Neural crest cell (in vitro differentiated cells): ENCODE measurements at places on chromosomes 12 and 14. TPM values are rescaled to one million over a fixed set of nuclear protein-coding genes. Genes with fewer than 3 reads are reported as not detected.

- peak; percentile 81 for DNase-seq
These were observed 1.8 kb downstream of the CKB start for GRCh38 chr14:103520657-103521437.

DNA sequence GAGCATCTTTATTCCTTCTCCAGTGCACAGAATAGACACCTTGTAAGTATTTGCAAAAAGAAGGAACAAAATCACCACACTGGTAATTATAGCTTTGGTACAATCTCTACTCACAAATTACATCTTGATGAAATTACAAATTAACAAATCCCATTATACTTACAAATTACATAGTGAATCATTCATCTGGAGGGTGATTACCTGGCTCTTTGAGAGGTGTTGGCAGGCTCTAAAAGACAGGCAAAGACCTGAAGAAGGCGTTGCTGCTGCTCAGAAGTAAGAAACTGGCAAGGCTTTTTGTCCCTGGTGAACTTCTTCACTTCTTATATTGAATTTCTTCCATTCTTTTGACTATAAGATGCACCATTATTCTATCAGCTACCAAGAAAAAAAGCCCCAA lies 21.7 kb upstream of the LMNTD1 start:
- no peak for DNase-seq

DNA sequence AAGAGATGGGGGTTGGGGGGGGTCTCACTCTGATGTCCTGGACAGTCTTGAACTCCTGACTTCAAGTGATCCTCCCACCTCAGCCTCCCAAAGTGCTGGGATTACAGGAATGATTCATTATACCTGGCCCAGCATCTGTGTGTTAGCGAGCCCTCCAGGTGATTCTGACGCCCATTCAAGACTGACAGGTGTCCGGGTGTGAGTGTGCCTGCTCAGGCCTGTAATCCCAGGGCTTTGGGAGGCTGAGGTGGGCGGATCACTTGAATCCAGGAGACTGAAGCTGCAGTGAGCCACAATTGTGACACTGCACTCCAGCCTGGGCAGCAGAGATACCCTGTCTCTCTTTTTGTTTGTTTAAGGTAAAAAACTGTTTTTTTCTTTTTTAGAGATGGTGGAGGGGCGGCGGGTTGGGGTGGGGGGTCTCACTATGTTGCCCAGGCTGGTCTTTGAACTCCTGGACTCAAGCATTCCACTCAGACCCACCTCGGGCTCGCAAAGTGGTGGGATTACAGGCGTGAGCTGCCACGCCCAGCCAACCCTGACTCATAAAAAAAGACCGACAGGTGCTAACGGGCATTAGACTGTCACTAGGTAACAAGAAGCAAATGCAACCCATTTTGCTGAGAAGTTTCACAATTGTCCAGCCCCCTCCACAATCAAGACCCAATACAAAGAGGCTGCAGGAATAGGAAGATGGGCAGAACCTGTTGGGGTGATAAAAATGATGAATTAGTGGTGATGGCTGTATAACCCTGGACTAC lies 4.7 kb downstream of the VSIG10 start:
- no peak for DNase-seq

DNA sequence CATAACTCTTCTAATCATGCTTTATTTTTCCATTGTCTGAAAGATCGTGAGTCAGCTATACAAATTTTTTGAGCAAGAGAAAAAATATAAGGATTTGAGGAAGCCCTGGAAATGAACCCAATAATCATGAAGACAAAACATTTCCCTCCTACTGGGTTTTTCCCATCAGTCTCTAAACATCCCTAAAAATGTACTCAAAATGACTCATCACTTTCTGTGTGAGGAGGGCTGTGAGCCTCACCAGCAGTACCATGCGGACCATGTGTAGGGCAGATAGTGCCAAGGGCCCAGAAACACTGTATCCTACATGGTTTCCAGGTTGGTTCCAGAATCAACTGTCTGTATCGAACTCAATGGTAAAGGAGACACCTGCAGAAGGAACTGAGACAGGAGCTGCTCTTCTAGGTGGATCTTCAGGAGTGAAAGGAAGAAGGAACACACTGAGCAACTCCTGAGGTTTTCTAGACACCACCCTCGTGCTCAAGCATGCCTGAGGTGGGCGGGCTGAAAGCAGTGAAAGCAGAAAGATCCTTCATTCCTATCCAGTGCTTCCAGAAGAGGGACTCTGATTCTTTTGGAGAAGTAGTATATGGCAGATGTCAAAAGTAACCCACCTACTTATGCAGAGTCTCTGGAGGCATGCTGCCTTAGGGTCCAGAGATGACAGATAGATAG lies 48.6 kb upstream of the RHOJ start:
- no peak for DNase-seq

GRCh38 chr12:143964-144649 lies 69.8 kb downstream of the SLC6A12 start:
- DNase-seq = no peak

DNA sequence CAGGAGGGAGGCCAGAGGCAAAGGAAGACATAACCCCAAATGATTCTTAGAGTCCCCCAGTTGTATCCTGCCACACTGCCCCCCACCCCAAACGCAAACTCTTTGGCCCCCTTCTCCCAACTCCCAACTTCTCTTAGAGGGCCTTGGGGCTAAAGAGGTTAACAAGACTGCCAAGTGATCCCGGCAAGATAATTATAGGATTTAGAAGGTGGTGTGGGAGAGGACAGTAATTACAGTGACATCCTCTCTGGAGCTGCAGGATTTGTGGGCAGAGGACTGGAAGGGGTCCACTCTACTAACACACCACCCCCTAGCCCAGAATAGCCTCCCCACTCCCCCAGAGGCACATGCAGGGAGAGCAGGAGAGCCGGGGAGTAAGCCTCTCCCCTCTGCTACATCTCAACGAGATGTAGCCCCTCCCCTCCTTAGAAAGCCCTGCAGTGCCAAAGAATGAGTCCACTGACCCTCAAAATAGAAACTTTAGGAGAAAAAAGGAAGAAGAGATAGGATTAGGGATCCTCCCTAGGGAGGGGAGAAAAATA lies 5.3 kb upstream of the GDF11 start:
- DNase-seq = no peak

DNA sequence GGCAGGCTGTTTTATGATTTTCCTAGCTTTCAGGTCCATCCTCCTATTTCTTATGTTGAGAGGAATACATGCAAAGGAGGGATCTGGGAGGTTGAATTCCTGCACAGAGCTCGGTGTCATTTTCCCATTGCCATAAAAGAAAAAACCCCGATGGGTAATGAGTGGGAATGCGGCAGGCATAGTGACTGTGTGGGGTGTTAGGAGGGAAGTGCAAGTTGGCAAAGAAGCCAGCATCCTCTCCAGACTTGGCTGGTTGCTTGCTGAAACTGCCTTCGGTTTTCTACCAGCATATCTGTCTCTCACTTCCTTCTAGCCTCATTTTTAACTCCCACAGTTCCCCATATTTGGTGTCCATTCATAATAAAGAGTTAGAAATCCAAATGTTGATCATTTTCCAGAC lies 1046.1 kb downstream of the SLC6A15 start:
- no peak for DNase-seq

DNA sequence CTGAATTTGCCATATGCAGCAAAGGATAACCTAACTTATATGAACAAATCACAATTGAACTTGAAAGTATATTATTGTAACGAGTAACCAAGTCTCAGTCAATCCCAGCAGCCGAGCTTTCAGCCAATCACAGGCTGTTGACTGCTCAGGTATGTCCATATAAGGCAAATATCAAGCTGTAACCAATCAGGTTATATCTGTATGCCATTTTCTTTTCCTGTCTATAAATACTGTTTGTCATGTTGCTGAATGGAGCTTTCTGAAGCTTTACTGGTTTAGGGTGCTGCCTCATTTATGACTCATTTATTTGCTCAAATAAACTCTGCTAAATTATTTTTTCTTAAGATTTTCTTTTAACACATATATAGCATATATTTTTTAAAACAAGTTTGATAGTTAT lies 1059.5 kb downstream of the GALC start:
- no peak for DNase-seq

- no peak for DNase-seq
These were observed 1808.9 kb upstream of the SEL1L start for GRCh38 chr14:83342590-83342989.

GRCh38 chr12:15732341-15733061 lies 56.7 kb downstream of the EPS8 start:
- DNase-seq = no peak

DNA sequence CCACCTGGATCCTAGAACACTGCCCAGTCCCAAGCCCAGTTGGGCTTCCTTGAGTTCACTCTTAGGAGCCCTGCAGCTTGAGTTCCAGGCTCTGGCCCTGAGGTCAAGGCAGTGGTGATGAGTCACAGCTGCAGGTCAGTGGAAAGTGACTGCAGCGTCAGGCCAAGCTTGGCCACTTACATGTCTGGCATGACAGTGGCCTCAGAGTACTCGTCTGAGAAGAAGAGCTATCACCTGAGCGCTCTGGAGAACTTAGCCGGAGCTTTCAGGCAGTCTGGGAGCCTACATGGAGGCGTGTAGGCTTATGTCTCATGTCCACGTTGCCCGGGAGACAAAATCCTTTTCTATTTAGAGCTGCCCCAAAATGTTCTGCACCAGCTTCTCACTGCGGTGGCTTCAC lies 75.6 kb downstream of the ARL6IP4 start:
- no peak for DNase-seq

- DNase-seq = no peak
These were observed 141.9 kb downstream of the CHST11 start for GRCh38 chr12:104598342-104599271.

DNA sequence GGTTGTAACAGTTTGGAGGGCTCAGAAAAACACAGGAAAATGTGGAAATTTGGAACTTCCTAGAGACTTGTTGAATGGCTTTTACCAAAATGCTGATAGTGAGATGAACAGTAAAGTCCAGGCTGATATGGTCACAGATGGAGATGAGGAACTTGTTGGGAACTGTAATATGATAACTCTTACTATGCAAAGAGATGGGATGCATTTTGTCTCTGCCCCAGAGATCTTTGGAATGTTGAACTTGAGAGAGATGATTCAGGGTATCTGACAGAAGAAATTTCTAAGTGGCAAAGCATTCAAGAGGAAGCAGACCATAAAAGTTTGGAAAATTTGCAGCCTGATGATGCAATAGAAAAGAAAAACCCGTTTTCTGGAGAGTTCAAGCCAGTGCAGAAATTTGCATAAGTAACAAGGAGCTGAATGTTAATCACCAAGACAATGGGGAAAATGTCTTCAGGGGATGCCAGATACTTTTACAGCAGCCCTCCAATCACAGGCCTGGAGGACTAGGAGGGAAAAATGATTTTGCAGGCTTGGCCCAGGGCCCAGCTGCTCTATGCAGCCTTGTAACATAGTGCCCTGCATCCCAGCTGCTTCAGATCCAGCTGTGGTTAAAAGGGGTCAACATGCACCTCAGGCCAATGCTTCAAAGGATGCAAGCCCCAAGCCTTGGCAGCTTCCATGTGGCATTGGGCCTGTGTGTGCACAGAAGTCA lies 572.7 kb upstream of the ATP2B1 start:
- DNase-seq = no peak

DNA sequence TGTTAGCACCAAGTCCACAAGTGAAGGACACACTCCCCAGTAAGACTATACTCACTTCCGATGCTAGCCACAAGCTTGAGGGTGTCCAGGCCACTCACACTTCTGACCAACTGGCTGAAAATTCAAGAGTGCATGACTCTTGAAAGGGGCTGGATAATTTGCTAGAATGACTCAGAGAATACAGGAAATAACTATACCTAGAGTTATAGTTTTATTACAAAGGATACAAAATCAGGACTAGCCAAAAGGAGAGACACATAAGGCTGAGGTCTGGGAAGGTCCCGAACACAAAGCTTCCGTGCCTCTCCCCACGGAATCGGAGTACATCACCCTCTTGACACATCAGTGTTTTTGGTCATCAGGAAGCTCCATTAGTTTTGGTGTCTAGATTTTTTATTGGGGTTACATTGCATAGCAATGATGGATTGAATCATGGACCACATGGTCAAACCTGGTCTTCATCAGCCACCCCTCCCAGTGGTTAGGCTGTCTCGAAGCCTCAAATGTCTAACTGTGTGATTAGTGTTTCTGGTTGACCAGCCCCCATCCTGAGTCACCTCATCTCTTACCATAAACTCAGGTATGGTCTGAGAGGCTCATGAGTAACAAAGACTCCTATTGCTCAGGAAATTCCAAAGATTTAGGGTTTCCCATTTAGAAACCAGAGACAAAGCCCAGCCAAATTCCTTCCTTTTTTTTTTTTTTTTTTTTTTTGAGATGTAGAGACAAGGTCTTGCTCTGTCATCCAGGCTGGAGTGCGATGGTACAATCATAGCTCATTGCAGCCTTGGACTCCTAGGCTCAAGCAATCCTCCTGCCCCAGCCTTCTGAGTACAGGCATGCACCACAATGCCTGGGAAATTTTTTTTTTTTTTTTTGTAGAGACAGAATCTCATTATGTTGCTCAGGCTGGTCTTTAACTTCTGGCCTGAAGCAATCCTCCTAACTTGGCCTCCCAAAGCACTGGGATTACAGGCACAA lies 472.0 kb upstream of the TBX3 start:
- DNase-seq = no peak

GRCh38 chr12:52216100-52216499 lies 16.9 kb upstream of the KRT7 start:
- DNase-seq = no peak

GRCh38 chr12:97093187-97093683 lies 186.2 kb downstream of the NEDD1 start:
- DNase-seq = no peak

GRCh38 chr12:121804417-121805111 lies 755 bp downstream of the SETD1B start:
- DNase-seq = no peak

GRCh38 chr12:104064842-104065427 lies 604 bp downstream of the HCFC2 start:
- DNase-seq = no peak

- DNase-seq = no peak
These were observed 750 bp upstream of the DBX2 start for GRCh38 chr12:45051572-45052125.

DNA sequence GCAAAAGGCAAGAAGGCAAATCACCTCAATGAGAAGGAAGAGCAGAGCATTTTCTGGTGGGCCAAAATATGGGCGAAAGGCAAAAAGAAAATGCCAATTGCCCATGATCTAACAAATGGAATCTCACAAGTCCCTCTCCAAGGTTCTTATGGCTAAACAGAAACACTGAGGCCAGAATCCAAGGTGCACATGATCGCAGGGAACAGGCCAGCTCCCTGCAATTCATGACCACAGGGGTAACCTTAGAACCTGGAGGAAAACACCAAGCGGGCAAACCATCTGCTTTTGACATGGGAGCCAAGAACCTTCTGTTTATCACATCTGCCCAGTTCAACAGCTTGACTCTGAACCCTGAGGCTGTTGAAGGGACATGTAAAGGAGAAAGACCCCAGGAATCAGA lies 60.0 kb downstream of the NT5DC3 start:
- no peak for DNase-seq

Gene FGF6
- total RNA-seq = not detected in 2 replicates

Gene ERBB3
- 144 and 152 TPM in 2 replicates for total RNA-seq

Gene KRT72
- not detected in 2 replicates for total RNA-seq

Gene PSMD9
- total RNA-seq = 46.3 and 47.4 TPM in 2 replicates

Gene PELI2
- total RNA-seq = 16.2 and 19.3 TPM in 2 replicates

Gene TRHDE
- total RNA-seq = 0.51 and 0.66 TPM in 2 replicates

Gene CDH24
- total RNA-seq = 33.7 and 37.2 TPM in 2 replicates

Gene C12orf50
- total RNA-seq = 0.30 and 0.37 TPM in 2 replicates
